ENCODE measurements at places on chromosomes 2 and 18. TPM values are rescaled to one million over a fixed set of nuclear protein-coding genes. Genes with fewer than 3 reads are reported as not detected.

Gene GKN2
- 3.5 TPM for total RNA-seq

Gene TP53I3
- 278 TPM for total RNA-seq

Gene ANKRD30BL
- total RNA-seq = not detected

Gene PCARE
- total RNA-seq = not detected

Gene CREG2
- 14.2 TPM for total RNA-seq

Gene NOL4
- not detected for total RNA-seq

Gene MYO5B
- total RNA-seq = 8.9 TPM

Gene PIEZO2
- total RNA-seq = 0.61 TPM

Gene LIMS4
- 0.74 TPM for total RNA-seq

Gene EML6
- total RNA-seq = 1.2 TPM

Gene LBH
- 61.0 TPM for total RNA-seq

Gene PLEK
- total RNA-seq = 0.06 TPM

Gene LRATD1
- 0.02 TPM for total RNA-seq

Gene OR6B2
- not detected for total RNA-seq

Gene NDC80
- total RNA-seq = 9.1 TPM

Gene MAPRE2
- 10.9 TPM for total RNA-seq

Gene NEU4
- 0.08 TPM for total RNA-seq

Gene ABHD1
- 0.98 TPM for total RNA-seq

Gene SNORC
- total RNA-seq = 14.4 TPM

Gene OTOS
- total RNA-seq = not detected

Gene LRRTM4
- total RNA-seq = not detected

Gene SH3BP4
- 41.0 TPM for total RNA-seq

Gene OTOF
- 0.11 TPM for total RNA-seq

Gene TTC39C
- 18.0 TPM for total RNA-seq

Gene MAP2
- 0.86 TPM for total RNA-seq

Gene ASB18
- 0.03 TPM for total RNA-seq

Gene FOSL2
- 61.9 TPM for total RNA-seq

Gene TMEM169
- 0.42 TPM for total RNA-seq

Gene SLC8A1
- total RNA-seq = 0.26 TPM

Gene FAP
- not detected for total RNA-seq

Gene OTX1
- 1.8 TPM for total RNA-seq

Gene LIMS3
- not detected for total RNA-seq

Gene TLX2
- 0.36 TPM for total RNA-seq

Gene ADD2
- total RNA-seq = 24.0 TPM

Gene UGT1A8
- total RNA-seq = 0.07 TPM

Gene ASAP2
- total RNA-seq = 55.5 TPM
